CD4-positive, alpha-beta T cell treated with Interleukin-10 for 1 hour (primary cell): ENCODE measurements at places on chromosomes 5 and 9.

- DNase-seq = no peak
Measured at GRCh38 chr5:124527220-124527991, 219.0 kb downstream of the ZNF608 start.

- no peak for DNase-seq
Measured at GRCh38 chr9:83772860-83773259, 44.7 kb downstream of the GKAP1 start.

DNA sequence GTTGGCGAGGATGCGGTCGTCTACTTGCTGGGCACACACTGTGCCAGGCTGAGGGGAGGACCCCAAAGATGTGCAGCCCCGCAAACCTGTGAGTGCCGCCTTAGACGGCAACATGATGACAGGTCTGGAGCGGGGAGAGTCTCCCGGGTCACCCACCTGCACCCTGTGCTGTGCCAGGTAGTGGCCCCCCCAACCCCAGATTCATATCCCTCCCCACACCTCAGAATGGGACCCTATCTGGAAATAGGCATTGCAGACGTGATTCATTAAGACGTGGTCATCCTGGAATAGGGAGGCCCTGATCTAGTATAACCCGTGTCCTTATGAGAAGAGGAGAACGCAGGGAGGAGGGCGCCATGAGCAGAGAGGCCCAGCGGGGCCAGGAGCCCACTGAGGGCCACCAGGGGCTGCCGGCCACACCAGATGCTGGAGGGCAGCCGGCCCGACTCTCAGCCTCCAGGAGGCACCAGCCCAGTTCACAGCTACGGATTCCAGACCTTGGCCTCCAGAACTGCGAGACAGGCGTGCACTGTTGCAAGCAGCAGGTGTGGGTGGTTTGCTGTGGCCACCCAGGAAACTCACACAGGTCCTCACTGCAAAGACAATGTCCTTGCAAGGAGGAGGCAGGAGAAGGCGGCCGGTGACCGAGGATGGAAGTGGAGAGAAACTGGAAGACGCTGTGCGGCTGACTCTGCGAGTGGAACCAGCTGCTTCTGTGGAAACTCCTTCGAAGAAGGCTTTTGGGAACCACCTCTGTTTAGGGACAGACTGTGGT, 131.9 kb upstream of the LPCAT1 start:
- no peak for DNase-seq

DNA sequence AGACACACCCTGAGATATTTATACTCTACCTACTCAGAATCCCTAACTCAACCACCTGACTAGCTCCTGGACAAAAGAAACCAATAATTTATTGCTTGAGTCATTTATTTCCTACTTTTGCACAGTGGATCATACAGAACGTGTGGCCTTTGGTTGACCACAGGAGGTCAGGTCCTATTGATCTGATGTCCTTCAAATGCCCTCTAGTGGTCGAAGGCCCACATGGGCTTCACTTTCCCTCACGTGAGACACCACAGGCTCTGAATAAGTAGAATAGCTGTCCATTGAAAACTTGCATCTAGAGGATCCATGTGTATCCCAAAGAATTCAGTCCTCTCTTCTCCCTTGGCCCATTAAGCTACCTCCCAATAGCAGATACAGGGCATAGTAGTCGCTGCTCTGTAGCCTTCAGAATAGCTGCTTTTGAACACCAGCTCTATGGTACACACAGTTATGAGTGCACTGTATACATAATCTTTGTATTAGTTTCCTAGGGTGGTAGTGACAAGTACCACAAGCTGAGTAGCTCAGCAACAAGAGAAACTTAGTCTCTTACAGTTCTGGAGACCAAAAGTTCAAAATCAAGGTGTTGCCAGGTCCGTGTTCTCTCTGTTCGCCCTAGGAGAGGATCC, 177.6 kb upstream of the SMARCA2 start:
- DNase-seq = no peak

DNA sequence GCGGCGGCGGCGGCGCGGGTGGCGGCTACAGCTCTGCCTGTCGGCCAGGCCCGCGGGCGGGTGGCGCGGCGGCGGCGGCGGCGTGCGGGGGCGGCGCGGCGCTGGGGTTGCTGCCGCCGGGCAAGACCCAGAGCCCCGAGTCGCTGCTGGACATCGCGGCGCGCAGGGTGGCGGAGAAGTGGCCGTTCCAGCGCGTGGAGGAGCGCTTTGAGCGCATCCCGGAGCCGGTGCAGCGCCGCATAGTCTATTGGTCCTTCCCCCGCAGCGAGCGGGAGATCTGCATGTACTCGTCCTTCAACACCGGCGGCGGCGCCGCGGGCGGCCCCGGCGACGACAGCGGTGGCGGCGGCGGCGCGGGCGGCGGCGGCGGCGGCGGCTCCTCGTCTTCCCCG, 296 bp downstream of the ZSWIM6 start:
- peak; percentile 43 for DNase-seq

DNA sequence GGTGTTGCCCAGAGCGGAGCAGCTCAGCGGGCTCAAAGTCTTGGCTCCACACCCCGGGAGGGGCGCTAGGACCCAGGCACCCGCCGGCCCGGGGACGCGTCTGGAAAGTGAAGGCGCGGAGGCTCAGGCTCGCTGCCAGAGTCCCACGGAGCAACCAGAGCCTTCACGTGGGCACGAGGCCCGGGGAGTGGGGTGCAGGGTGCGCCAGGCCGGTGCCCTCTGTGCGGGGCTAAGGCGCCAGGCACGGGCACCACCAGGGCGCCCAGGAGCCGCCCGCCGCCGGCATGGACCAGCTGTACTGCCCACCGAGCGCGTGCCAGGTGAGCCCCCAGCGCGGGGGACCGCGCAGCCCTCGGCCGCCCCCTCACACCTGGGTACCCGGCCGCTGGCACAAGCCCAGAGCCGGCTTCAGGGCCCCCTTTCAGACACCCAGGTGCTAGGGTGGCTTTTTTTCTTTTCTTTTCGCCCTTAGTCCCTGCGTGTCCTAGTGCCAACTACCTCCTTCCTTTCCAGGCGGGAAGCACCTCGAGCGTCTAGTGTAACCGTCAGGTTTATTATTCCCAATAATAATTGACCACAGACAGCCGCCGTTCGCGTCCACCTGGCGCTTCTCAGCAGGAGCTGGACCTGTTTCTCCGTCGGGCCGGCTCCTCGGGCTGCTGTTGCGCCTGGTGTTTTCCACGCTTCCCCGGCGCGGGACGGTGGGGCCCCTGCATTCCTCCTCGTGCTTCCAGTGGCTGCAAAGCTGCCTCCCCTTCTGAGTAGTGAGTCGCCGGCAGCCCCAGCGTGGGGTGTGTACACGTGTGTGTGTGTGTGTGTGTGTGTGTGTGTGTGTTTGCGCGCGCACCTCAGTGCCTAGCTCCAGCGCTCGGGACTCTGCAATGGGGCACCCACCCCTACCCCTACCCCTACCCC, 30.1 kb upstream of the PDE8B start:
- DNase-seq = no peak

DNA sequence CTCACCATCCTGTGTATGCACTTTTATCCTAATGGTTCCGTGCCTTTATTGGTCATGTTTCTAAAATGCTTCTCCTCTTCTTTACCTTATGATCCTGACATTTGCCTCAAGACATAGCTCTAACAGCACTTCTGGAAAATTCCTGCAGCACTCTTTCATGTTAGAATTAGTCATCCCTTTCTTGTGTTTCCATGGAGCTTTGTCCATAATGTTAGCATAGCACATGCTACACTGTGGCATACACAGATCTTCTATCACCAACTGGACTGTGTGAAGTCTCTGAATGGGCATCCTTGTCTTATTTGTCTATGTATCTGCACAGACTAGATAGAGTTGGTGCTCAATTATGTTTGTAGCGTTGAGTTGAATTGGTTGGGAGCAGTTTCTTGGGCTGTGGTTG, 2.0 kb downstream of the SCGB3A2 start:
- no peak for DNase-seq

GRCh38 chr5:72653586-72653985, 146.4 kb upstream of the ZNF366 start:
- DNase-seq = no peak

GRCh38 chr9:14030375-14031059, 283.4 kb downstream of the NFIB start:
- no peak for DNase-seq

DNA sequence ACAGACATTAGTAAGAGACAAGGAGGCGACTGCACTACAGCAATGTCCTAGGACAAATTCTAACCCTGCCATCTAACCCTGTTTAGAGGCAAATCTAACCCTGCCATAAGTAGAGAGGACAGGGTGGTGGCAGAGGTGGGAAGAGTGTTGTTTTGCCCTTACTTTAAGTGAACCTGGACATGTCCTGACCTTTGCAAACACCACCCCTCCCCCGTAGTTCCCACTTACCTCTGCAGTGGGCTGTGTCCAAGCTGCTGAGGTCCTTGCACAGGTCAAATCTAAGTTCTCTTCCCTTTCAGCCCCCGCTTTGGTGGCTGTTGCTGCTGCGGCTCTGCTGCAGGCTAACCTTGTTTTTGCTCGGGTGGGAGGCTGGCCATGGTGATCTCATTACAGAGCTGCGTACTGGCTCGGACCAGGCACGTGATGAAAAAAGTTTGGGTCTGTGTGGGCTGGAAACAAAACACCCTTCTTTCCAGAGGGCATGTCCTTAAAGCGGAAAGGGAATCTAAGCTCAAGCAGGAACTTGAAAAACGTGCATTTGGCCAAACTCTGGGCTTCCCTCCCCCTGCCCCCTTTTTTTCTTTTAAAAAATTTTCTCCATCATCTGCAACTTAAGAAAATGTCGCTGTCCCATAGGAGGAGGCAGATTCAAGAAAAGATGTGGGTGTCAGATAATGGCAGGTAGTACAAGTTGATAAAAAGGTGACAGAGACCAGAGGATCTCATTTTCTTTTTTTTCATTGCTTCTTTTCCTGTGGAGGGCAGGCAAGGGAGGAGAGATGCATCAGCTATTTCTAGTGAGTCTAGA, at the start of gene FAXDC2:
Gene FAXDC2 (minus strand): TSS at position 349 of the 808 bp plus-strand sequence. CDS start 12,425 bp downstream, outside the sequence.
- DNase-seq = no peak

DNA sequence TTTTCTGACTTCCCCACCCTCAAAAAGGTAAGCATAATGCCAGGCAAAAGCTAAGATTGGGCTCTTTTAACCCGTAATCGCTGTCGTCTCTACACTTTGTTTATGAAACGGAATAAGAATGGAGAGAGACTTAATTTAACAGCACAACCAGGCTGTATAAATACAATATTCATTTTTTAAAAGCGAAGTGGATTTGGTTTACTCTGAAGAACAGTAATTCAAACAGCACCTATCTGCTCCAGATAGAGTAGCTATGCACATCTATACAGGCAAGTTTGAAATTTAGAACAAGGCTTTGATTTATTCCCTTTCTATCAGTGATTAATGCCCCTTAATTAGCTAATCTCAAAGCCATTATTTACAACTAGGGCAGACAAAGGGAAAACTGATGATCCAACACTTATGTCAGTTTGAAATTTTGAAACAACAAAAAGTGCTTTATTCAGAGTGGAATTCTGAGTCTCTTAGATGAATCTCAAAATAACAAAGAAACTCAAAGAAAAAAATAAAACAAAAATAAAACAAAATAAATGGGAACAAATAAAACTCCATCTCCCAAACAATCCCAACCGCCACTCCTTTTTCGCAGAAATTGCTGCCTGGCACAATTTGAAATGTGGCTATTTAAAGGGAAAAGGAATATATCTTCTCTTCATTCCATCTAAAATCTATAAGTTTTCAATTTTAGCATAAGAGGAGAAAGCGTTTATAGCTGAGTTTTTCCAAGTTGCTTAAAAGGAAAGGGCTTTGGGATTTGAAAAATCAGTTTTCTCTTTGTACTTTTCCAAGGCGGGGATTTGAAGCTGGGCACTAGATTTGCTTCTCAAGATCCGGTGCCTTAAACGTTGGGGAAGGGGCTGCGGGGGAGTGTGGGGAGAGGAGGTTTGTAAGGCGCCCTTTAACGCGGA, 298.6 kb downstream of the PARP8 start:
- no peak for DNase-seq

- DNase-seq = peak; percentile 64
Measured at GRCh38 chr9:130128733-130129431, 43.3 kb upstream of the NCS1 start.

GRCh38 chr5:14787801-14788579, 83.6 kb downstream of the ANKH start:
- DNase-seq = no peak

DNA sequence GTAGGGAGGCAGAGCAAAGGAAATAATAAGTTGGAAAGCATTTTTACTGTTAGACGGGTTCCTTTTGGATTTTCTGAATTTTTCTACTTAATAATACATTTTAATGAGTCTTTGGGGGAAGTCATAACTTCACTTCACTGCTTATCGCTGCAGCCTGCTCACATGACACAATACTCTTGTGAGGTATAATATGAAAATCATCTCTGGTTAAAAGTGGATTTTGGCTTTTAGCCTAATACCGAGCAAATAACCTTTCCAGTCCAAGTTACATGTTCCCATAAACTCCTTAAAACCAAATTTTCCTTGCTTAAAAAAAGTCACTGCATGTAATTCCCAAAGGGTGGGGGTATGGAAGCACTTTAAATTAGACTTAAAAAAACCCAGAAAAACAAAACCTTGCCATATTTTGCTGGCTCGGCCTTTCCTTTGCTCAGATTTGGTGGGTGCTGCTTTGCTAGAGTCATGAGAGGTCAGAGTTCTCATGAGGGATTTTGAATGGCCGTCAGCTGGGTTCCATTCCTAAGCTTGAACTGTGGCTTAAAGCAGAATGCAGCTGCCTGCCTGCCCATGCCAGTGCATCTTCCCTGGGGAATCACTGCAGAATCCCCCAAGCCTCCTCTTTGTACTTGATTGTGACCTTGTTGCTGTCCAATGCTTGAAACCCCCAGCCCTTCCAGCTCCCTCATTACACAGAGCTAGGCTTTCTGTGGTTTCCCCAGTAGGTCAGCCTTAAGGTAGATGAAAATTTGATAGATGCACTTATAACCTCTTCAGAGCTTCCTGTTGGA, 331.8 kb downstream of the KDM4C start:
- no peak for DNase-seq

GRCh38 chr9:5186416-5187169, 1.2 kb upstream of the INSL6 start:
- peak; percentile 78 for DNase-seq

DNA sequence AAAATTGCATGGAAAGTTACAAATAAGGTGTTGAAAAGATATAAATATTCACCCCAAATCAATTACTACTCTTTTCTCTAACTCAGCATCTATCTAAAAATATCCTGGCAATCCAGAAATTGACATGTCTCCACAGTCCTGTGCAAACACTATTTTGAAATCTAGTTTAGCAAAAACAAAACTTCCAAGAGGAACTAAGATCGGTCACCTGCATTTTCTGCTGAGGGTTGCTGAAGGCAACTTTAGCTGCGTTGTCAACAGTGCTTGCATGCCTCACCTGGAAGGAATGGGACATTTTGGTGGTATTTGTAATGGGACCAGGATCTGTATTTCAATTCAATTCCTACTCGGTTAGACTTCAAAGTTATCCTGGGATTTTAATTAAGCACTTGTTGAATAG, 398.3 kb downstream of the NTRK2 start:
- no peak for DNase-seq

DNA sequence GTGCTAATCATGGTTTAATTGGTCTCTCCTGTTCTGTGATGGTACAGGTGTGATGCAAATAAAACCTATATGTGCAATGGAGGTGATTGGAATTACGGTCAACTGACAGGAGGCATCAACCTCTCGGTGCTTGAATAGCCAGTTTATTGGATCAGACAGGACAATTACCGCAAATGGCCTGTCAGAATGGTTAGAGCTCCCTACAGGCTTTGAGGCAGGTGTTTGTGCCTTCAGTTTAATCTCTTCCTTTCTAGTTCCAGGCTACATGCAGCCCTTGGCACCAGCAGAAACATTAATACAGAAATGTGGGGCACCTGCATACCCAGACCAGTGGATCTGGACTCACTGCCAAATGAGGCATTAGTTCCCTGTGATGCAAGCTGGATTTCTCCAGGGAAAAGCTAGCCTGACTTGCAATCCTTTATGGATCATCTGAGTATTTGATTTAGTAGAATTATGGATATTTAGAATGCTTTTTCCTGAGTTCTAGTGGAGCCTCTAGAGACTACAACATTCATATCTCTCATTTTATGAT, 128.6 kb downstream of the MAT2B start:
- no peak for DNase-seq
